ENCODE measurements at places on chromosomes 3 and 15.

GRCh38 chr15:49627407-49627877 lies 6.6 kb downstream of the DTWD1 start:
- DNase-seq = no peak

DNA sequence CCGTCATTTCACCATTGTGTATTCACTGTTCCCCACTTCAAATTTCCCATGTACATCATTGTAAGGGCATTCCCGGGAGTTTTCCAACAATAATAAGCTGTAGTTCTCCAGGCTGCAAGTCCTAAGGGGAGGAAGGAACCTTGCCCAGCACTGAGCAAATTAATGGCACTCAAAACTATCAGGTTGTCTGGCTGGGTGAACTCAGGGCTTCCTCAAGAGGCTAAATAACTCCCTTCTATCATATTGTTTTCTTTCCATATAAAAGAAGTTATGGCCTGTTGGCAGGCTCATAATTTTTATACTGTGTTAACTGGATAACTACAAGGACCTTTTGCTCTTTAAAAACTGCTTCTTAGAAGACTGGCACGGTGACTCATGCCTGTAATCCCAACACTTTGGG lies 71.4 kb downstream of the SEMA6D start:
- DNase-seq = no peak

GRCh38 chr15:50164458-50164857 lies 17.5 kb upstream of the SLC27A2 start:
- no peak for DNase-seq

GRCh38 chr15:56241374-56242105 lies 2.1 kb downstream of the RFX7 start:
- no peak for DNase-seq

DNA sequence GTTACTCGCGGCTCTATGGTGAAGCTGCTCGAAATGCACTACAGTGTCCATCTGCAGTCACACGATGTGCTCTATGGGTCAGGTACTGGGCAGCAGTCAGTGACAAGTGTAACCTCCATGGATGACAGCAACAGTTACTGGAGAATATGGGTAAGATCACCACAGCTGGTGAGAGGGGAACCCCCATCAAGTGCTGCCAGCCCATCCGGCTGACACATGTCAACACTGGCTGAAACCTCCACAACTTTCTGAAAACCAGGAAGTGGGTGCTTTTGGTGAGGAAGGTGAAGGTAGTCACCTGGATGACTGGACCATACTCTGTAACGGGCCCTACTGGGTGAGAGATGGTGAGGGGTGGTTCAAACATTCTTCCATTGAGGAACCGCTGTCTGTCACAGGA lies 87.4 kb upstream of the C15orf39 start:
- no peak for DNase-seq

GRCh38 chr15:83310521-83311456 lies 26.3 kb upstream of the BNC1 start:
- DNase-seq = no peak

DNA sequence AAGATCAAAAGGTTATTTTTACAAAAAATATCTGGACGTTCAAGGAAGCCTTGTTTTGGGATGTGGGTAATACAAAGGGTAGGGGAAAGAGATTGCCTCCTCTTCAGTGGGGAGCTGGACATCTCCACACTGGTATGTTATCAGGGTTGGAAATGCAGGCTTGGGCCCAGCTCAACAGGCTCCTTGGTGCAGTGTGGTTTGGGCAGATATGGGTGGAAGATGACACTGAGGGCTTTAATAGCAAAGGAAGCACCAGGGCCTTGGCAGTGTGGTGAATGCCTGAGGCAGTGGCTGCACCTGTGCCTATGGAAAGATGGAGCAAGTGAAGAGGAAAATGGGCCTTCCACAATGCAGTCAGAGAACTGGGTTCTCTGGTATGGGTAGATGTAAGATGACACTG lies 11.2 kb upstream of the MED12L start:
- DNase-seq = no peak

GRCh38 chr3:76487446-76487845 lies 552.5 kb upstream of the ROBO2 start:
- DNase-seq = no peak

DNA sequence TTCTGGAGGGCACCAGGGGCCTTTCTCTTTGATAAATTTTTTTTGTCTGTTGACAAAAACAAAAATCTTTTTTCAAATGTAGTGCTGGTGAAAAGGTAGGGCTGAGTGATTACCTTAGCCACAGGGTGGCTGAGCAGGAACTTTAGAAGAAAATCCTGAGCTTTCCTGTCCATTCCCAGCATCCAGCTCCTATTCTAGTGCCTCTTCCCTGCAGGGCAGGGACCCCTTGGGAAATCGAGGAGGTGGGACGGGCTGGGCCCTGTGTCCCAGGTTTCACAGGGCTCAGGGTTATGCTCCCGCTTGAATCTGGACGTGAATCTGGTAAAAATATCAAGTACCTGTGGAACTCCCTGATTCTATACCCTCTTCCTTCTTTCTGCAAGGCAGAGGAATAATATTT lies 31.7 kb downstream of the EDEM1 start:
- DNase-seq = no peak

DNA sequence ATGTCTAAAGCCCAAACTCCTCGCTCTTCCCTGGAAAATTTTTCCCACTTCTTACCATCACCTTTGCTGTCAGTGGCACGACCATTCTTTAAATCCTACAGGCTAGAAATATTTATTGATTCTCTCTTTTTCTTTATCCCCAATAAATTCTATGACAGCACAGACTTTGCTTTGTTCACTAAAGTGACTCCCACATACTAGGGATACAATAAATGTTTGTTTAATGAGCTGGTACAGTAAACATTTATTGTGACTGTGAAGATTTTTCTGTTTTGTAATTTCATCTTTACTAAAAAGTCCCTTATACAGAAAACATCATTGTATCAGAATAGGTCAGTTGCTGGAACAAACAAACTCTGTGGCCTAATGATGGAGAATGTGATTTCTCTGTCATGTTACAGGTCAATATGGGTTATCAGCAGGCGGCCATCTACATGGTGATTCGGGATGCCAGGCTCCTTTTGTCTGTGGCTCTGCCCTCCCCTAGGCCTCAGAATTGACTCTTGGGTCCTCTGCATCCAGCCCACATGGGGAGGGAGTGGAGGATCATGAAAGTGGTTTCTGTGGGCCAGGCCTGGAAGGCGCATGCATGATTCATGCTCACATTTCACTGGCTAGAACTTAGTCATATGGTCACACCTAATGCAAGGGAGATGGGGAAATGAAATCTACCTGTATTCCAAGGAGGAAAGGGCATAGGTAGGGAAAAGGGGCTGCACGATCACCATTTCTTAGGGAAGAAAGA lies 22.7 kb upstream of the KNG1 start:
- DNase-seq = no peak

DNA sequence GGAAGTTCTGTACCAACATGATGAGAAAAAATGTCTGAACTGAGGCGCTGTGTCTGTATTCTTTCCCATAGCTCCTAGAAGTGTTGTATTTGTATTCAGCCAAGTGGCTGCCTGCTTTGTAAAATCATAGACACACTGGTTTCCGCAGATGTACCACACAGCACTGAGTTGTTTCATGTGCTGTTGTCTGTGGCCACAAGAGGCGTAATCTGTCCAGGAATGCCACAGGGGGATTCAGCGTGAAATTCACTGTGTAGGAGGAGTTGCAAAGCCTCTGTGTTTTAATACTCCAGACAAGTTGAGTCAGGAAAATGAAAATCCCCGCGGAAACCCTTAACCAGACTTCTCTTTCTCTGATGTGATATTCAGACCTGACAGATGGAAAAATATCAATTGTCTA lies 462.2 kb downstream of the NSUN3 start:
- no peak for DNase-seq

DNA sequence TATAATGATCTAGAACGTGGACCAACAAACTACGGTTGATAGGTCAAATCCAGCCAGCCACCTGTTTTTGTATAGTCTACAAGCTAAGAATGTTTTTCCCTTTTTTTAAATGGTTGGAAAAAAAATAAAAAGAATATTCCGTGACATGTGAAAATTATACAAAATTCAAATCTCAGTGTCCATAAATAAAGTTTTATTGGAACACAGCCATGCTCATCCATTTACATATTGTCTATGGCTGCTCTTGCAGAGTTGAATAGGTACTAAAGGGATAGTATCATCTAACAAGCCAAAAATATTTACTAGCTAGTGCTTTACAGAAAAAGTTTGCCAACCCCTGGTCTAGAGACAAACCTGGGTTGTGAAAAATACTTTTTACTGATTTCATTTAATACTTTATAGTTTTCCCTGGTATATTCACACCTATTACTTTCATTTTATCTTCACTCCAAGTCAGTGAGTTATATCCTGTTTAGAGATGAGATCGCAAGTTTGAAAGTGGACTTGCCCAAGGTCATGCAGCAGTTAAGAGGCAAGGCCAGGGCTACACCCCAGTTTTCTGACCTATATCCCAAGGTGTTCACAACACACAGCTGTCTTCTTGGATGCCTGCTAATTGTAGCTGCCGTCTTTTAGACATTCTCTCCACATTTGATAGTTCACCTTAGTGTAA lies 58.4 kb downstream of the IGF2BP2 start:
- DNase-seq = no peak

DNA sequence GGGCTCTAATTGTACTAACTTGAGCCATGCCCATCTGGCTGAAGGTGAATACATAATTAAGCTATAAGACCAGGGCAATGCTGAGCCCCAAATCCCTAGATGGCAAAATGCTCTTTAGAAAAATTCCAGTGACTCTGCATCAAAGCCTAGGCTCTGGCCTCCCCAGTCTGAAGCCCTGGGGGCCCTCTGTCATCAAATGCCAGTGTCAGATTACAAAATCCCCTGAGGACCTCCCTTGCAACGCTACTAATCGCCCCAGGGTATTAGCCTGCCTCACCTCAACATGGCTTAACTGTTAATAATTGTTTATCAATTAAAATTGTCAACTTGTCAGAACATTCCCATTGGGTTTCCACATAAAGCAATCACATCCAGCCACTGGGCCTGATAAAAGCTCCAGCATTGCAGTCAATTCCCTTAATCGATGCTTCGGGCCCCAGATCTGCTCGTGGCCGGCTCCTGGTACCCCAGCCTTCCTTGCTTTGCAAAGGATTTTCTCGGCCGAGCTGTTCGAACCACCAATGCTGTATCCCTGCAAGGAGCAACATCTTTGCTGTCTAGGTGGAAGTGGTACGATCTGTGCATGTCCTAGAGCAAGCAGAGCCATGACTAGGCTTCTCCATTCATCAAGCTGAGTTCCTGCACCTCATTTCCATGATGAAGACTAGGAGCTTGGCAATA lies 151.7 kb downstream of the MEGF11 start:
- no peak for DNase-seq

- no peak for DNase-seq
Measured at GRCh38 chr3:185094697-185095096, 58.2 kb downstream of the C3orf70 start.

- no peak for DNase-seq
Measured at GRCh38 chr3:7696320-7696719, 805.3 kb upstream of the LMCD1 start.

- DNase-seq = no peak
Measured at GRCh38 chr15:72437650-72438316, 36.3 kb upstream of the ARIH1 start.

DNA sequence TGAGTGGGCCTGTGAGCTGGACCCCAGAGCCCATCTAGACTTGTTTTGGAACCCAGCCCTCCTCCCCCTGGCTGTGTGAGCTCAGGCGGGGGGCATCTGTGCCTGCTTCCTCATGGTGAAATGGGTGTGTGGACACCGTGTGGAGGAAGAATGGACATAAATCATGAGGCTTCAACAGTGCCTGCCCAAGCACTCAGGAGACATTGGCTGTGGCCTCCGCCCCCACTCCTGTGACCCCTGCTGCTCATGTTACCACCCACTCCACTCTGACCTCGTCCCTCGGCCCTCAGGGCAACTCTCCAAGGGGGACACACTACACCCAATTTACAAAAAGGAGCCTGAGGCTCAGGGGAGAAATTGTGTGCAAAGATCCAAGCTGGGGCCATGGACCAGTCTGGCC lies 16.6 kb downstream of the TPRA1 start:
- DNase-seq = no peak

DNA sequence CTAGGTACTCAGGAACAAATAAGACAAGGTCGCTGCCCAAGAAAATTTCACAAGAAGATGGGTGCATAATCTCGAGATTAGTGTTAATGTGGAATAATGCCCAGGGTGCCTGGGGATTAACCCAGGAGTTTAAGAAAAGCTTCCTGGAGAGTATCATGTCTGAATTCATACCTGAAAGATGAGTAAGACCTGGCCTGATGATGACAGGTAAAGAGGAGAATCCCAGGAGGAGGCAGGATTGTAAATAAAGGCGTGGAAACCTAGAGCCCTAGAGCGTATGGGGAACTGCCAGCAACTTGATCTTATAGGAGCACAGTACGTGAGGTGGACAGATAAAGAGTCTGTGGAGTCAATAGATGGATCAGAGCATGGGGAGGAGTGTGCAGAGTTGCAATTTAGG lies 43.0 kb downstream of the ARRDC4 start:
- DNase-seq = no peak

DNA sequence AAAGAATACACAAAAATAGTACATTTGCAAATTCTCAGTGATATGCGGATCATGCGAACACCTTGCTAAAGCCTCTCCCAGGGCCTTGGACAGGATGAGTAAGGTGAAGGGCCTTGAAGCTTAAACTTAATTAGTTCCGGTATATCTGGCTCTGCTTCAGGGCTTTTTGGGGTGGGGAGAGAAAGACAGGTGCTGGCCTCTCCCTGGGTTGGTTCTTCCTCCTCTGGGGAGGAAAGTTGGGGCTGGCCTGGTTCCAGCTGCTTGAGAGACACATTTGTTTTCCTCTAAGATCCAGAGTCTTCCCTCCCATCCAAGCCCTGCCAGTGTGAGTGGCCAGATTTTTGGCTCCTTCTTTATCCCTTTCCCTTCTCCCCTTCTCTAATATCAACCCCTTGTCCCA lies 64.7 kb upstream of the EPHB3 start:
- no peak for DNase-seq

DNA sequence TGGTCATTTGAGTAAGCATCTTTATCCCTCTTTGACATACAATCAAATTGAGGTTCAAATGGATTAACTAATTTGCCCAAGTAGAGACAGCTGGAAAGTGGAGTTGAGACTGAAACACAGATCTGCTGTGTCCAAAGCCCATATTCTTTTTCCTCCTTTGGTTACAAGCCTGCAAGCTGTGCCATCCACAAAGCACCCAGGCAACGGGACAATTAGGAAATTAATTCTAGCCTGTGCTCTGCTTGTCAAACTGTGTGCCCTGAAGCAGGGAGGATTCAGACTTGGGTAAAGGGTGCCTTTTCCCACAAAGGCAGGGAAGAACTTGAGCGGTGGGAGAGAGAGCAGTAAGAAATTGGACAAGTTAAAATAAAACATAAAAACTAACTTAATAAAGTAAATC lies 127.9 kb downstream of the DTWD1 start:
- no peak for DNase-seq

DNA sequence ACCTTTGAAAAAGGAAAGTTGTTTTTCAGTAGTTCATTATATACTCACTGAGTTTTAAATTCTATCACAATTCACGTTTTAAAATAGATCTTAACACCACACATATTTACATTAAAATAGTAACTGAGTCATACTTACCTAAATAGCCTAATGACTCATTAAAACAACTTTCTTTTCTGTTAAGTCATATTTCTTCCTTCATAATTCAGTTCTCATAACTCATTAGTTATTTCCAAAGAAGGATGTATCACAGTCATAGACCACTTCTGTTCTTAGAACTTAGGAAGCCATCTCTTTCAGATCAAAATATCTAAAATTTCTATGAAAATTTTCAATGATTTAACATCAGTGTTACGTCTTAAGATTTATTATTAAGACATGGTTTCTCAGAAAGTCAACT lies 885.9 kb downstream of the FHIT start:
- DNase-seq = no peak
